ENCODE measurements at places on chromosomes 13 and 19. TPM values are rescaled to one million over a fixed set of nuclear protein-coding genes. Genes with fewer than 3 reads are reported as not detected.

- peak; percentile 98 for DNase-seq
Measured at GRCh38 chr19:55654868-55655647, at the start of gene U2AF2. Gene U2AF2 (plus strand): TSS chr19:55655035. CDS start chr19:55655105, 70 bp downstream.

DNA sequence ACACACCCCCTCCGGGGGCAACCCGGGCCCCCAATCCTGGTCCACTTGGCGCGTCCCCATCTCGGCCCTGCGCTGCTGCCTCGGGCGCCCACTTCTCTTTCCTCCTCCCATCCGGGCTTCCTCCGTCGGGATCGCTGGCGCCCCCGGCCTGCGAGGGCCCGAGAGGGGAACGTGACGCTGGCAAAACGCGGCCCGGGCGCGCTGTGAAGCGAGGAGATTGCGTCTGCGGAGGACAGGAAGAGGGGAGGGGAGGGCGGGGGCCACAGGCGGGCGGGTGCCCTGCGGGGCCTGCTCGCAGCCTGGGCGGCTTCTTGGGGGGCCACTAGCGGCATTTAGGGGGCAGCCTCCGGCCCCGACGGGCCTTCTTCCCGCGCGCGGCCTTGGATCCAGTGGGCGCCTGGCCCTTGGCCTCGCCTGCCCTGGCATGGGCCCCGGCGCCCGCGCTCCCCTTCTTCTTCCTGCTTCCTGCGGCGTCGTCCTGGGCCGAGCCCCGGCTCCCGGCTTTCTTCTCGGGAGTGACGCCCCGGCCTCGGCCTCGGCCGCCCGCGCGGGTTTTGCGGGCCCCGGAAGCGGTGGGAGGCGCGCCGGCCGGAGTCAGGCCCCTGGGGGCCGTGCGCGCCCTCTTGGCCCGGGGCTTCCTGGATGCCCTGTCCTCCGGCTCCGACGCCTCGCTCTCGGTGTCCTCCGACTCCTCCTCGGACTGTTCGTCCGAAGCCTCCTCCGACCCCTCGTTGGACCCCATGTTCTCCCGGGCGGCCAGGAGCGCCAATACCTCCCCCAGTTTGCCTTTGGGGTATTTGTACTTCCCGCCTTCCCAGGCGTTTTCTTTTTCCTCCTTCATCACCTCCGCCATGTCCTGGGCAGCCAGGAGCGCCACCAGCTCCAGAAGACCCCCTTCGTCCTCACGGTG is 2.2 kb downstream of the PNMA8B start:
- DNase-seq, result no peak

DNA sequence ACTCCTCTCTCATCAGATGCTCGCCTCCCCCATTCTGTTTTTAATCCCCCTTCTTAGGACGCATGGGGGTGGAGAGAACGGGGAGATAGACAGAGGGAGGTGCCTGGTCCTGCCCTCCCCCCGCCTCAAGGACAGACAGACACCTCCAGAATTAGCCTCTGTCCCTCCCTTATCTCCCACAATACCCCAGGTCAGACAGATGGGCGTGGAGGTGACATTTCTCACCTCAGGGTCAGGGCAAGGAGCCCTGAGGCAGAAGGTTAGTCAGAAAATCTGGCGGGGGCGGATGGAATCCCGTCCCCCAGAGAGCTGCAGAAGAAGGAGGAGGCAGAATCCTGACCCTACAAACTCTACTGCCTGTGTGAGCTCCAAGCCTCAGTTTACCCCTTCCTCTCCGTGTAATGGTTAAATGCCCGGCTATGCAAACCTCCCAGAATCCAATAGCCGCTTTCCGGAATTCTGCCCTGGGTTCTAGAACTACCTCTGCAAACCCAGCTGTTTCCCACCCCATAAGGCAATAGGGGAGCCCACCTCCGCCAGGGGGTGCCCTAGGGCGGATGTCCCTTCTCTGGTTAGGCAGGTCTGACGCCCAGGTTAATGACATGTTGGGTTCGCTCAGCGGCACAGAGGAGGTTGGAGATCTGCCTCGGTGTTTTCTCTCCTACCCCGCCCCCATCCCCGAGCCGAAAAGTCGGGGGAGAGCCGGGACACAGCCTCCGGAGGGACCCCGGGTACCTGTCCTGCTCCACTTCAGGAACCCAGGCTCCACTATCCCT is 900 bp downstream of the PPP1R13L start:
- no peak for DNase-seq

GRCh38 chr19:14150770-14151661 is 14.6 kb upstream of the ASF1B start:
- no peak for DNase-seq

- DNase-seq, result peak; percentile 88
Measured at GRCh38 chr19:32869966-32870573, 503 bp upstream of the SLC7A9 start.

DNA sequence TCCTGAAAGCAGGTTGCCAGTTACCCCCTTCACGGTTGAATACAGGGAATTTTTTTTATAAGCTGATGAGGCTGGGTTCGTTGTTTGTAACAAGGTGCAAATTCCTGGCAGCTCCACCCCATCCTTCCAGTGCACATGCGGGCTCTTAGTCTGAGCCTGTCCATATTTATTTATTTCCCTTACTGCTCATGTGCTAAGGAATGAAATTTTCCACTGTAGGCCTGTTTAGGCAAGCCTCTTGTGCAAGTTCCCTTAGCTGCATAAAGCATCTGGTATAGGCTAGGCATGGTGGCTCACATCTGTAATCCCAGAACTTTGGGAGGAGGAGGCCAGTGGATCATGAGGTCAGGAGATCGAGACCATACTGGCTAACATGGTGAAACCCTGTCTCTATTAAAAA is 560.9 kb upstream of the PCDH9 start:
- no peak for DNase-seq

GRCh38 chr19:843180-843835 is 2.5 kb downstream of the PRTN3 start:
- no peak for DNase-seq

DNA sequence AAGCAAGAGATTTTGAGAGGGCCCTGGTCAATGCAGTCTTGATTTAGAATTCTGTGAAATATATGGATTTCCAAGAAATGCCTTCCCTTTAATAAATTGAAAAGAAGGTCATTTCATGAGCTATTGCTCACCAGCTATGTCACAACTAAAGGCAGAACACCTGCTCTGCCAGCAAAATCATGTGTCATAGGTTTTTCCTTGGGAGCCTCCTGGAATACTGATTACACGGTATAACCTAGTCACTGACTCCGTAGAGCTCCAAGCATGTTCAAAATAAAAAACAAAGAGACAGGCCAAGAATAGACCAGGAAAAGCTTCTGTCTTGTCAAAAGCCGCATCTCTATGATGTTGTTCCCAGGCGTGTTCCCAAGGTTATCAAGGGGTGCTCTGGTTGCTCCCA is 45.5 kb downstream of the HSPH1 start:
- no peak for DNase-seq

The DIRAS1 gene
- total RNA-seq, result 1.1 TPM

The KLK5 gene
- not detected for total RNA-seq

The FLT3LG gene
- total RNA-seq, result 6.2 TPM

The SLC17A7 gene
- 2.3 TPM for total RNA-seq

The TMEM221 gene
- not detected for total RNA-seq

The LRRC4B gene
- 1.6 TPM for total RNA-seq

The LAIR2 gene
- 1.7 TPM for total RNA-seq

The SYT5 gene
- not detected for total RNA-seq
